ENCODE measurements at places on chromosomes 2 and 18.
A peak's percentile ranks its signal among the peaks of the same experiment; 100 is the strongest.

DNA sequence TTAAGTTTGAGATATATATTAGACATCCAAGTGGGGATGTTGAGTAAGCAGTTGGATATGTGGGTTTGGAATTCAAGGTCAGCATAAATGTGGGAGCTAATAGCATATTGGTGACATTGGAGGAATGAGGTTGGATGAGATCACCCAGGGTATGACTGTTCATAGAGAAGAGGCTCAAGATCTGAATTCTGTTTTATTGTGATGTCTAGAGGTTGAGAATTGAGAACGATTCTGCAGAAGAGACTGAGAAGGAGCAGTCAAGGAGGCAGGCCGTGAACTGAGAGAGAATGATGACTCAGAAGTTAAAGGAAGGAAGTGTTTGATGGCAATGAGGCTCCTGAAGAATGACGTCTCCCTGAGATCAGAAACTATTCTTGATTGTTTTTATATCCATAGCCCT, 5.9 kb downstream of the SERPINB11 start:
- DNase-seq = no peak
- H3K27me3 ChIP-seq = no peaks in the 10 kb centered on the region
- H3K4me1 ChIP-seq = no peaks in the 10 kb centered on the region
- no peak overlapping the region for H3K4me3 ChIP-seq
- H3K27ac ChIP-seq = no peak overlapping the region

GRCh38 chr2:85327160-85327821, 498 bp downstream of the TGOLN2 start:
- peak overlapping the region; percentile 97 for H3K27ac ChIP-seq
- H3K27me3 ChIP-seq = no peaks in the 10 kb centered on the region
- peaks cover 38% of the 10 kb centered on the region for H3K4me1 ChIP-seq
- H3K4me3 ChIP-seq = peak overlapping the region; percentile 94
- no peak for DNase-seq
- H3K36me3 ChIP-seq = peaks cover 24% of the 10 kb centered on the region

GRCh38 chr18:2588666-2589344, 17.4 kb downstream of the NDC80 start:
- no peaks in the 10 kb centered on the region for H3K36me3 ChIP-seq
- DNase-seq = no peak
- no peaks in the 10 kb centered on the region for H3K27me3 ChIP-seq
- peaks cover 14% of the 10 kb centered on the region for H3K4me1 ChIP-seq

DNA sequence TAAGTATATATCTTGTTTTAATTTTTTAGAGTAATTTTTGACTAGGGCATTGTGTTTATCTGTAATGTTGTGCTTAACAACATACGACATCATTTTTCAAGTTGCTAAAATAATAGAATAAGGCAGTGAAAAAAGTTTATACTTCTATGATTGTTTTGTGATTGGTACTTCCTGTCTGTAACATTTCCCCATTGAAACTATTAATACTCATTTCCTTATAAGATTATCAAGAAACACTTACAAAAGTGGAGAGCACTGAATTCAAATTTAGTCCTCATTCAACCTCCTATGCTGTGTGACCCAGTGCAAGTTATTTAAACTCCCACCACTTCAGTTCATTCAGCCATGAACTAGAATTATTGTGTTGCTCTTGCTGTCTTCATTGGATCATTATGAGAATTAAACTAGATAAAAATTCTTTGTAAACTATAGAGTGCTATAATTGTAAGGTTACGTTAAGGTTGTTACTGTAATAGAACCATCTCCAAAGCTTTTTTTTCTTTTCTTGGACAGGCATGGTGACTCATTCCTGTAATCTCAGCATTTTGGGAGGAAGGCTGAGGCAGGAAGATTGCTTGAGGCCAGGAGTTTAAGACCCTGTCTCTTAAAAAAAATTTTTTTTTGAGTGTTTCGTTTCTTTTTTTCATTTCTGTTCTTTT, 2.8 kb downstream of the ETAA1 start:
- peak overlapping the region; percentile 85 for H3K27ac ChIP-seq
- H3K27me3 ChIP-seq = no peaks in the 10 kb centered on the region
- H3K4me1 ChIP-seq = peaks cover 63% of the 10 kb centered on the region
- DNase-seq = no peak

GRCh38 chr2:113776949-113777348, 20.5 kb upstream of the SLC35F5 start:
- H3K27ac ChIP-seq = no peak overlapping the region
- peaks cover 4% of the 10 kb centered on the region for H3K4me1 ChIP-seq
- no peaks in the 10 kb centered on the region for H3K27me3 ChIP-seq
- no peak for DNase-seq

DNA sequence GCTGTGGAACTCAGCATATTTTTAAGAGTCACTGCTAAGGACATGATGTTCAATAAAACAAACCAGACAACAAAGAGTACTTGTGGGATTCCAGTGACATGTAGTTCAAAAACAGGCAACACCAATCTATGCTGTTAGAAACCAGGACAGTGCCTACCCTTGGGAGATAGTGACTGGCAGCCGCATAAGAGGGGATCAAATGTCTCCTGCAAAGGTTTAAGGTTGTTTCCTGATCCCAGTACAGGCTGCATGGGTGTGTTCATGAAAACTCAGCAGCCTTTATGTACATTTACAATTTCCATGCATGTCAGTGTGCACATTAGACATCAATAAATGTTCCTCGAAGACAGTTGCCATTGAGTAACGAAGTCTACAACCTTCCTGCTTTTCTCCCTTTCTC, 183.8 kb downstream of the PID1 start:
- no peaks in the 10 kb centered on the region for H3K4me1 ChIP-seq
- H3K36me3 ChIP-seq = no peaks in the 10 kb centered on the region
- no peaks in the 10 kb centered on the region for H3K27me3 ChIP-seq
- H3K4me3 ChIP-seq = no peak overlapping the region
- no peak overlapping the region for H3K27ac ChIP-seq

- H3K27ac ChIP-seq = no peak overlapping the region
- no peak for DNase-seq
- no peaks in the 10 kb centered on the region for H3K27me3 ChIP-seq
- H3K36me3 ChIP-seq = no peaks in the 10 kb centered on the region
These were observed 85.2 kb downstream of the HS1BP3 start for GRCh38 chr2:20565623-20566236.

GRCh38 chr18:23229472-23229871, 94.2 kb downstream of the CABLES1 start:
- H3K27me3 ChIP-seq = no peaks in the 10 kb centered on the region
- H3K27ac ChIP-seq = peak overlapping the region; percentile 68
- H3K36me3 ChIP-seq = peaks cover 21% of the 10 kb centered on the region
- DNase-seq = no peak
- H3K4me1 ChIP-seq = peaks cover 79% of the 10 kb centered on the region

- H3K4me1 ChIP-seq = peaks cover 16% of the 10 kb centered on the region
- DNase-seq = no peak
- H3K36me3 ChIP-seq = no peaks in the 10 kb centered on the region
These were observed 76.4 kb upstream of the MGAT5 start for GRCh38 chr2:134177351-134177931.

GRCh38 chr2:195675783-195676427, 18.9 kb downstream of the SLC39A10 start:
- H3K27me3 ChIP-seq = no peaks in the 10 kb centered on the region
- DNase-seq = no peak
- peaks cover 18% of the 10 kb centered on the region for H3K36me3 ChIP-seq
- H3K27ac ChIP-seq = no peak overlapping the region

DNA sequence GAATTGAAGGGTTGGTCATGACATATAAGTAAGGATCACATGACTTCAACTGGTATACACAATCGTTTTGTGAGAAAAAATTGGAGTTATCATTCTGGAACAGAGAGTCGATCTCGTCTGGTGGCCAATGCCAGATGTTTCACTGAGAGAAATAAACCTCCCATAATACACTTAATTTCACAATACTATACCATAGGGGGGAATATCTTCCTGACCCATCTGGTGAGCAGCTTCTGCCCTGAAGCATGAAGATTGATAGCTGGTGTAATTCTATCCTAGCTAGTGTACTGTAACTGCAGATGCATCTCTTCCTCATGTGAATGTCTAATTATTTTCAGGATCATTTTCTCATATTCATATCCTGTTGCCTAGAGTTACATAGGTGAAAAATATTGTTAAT, 15.7 kb upstream of the CDH7 start:
- H3K4me3 ChIP-seq = no peak overlapping the region
- H3K27me3 ChIP-seq = no peaks in the 10 kb centered on the region
- H3K27ac ChIP-seq = no peak overlapping the region
- no peaks in the 10 kb centered on the region for H3K4me1 ChIP-seq
- H3K36me3 ChIP-seq = no peaks in the 10 kb centered on the region

- no peak for DNase-seq
- peaks cover 20% of the 10 kb centered on the region for H3K27me3 ChIP-seq
- no peak overlapping the region for H3K4me3 ChIP-seq
- H3K36me3 ChIP-seq = no peaks in the 10 kb centered on the region
These were observed 37.3 kb upstream of the C18orf32 start for GRCh38 chr18:49524349-49524748.

DNA sequence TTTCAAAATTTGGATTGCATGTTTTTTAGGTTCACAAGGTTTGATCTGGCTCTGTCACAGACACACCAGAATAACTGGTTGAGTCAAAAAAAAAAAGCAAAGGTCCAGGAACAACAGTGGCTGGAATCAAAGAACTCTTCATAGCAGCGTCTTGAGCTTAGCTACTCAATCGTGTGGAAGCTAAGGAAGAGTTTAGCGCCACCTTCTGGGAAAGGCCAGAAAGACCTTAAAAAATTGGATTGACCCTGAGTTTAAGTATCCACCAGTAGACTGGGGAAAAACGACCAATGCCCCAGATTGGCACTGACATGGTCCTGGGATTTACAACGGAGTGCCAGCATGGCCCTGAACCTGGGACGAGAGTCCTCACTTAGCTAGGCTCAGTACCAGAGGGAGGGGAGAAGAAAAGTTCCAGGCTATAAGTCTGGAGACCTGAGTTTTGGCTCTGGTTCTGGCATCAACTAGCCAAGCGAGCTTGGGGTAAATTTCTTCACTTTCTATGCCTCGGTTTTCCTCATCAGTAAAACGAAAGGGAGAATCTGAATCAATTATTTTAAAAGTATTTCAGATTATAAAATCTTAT, 71.1 kb upstream of the TFCP2L1 start:
- H3K36me3 ChIP-seq = peaks cover 31% of the 10 kb centered on the region
- no peak overlapping the region for H3K27ac ChIP-seq
- peaks cover 3% of the 10 kb centered on the region for H3K4me1 ChIP-seq

DNA sequence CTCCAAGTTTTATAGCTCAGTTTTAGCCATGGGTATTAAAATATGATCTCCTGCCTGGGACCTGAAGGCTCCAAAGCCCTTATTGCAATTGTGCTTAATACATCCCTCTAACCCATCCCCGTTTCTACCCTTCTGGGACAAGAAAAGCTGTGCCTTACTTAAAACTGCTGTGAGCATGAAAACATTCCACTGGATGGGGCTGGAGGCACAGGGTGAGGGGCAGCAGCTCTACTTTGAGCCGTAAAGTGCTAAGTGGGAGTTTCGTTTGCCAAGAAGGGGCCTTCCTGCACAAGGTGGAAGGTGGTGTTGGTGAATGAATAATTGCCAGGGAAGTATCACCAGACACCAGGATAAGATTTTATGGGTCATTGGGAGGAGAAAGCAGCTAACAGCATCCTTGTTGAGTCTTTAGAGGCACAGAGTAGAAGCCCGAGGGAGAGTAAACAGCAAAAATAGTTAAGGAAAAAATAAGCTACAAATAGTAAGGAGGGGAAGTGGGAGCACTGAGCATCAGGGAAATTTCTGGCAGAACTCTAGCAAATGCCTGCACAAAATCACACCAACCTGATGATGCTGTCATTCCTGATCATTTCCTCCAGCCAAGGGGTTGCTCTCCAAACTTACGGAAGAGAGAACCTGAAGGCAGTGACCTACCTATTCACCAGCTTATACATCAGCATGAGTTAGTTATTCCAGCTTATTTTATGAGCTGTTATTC, 218.4 kb downstream of the MREG start:
- no peak for DNase-seq
- no peaks in the 10 kb centered on the region for H3K27me3 ChIP-seq
- H3K27ac ChIP-seq = peak overlapping the region; percentile 83
- no peak overlapping the region for H3K4me3 ChIP-seq
- H3K4me1 ChIP-seq = peaks cover 83% of the 10 kb centered on the region

DNA sequence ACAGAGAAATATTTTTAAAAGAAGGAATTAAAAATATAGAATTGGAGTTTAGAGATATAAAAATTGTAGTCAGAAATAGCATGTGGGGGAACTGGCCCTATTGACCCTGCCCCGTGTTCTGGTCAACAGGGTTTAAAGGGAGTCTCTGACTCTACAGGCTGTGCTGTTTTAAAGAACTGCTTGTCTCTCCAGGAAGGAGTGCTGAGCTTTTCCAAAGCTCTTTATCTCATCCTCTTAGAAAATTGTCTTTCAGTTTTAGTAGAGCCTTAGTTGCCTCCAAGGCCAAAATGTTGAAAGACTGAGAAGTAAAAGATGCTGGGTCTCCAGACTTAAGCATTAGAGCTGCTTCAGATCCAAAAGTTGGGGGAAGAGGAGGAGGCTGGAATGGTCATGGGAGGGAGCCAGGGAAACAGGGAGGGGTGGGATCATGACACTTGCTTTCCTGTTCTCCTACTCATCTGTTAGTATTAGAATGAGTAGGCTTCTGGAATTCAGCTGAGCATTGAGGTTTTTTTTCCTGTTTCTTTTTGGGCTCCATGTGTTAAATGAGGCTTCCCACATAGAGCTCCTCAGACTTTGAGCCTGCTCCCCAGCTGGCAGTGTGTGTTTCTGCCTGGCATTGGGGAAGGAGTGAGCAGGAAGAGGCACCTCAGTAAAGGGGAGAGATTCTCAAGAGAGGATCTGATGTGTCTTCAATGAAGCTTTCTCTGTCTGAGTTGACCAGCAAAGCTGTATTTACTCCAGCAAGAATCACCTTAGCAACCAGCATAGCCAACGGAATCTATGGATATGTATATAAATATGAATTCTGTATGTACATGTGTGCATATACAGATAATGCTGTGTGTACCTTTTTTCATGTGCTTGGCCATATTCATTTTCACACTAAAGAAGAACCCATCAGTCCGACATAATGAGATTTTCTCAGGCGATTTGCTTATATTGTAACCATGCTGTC, 186.8 kb upstream of the FBXO11 start:
- H3K27ac ChIP-seq = no peak overlapping the region
- peaks cover 10% of the 10 kb centered on the region for H3K4me1 ChIP-seq
- DNase-seq = no peak
- peaks cover 4% of the 10 kb centered on the region for H3K27me3 ChIP-seq
- H3K36me3 ChIP-seq = no peaks in the 10 kb centered on the region

DNA sequence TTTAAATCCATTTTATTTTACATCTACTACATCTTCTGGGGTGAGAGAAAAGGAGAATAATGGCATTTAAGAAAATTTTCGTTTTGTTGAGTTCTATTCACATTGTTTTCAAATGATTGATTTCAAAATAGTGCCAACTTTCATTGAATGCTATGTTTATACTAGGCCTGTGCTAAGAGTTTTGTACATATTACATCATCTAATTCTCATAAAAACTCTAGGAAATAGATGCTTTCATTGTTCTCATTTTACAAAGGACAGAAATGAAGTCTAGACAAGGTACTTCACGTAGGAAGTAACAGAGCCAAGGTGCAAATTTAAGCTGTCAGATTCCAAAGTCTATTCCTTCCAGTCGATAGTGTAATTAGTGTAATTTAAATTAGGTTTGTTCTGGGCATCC, 402.8 kb upstream of the UBE2E3 start:
- no peak overlapping the region for H3K27ac ChIP-seq
- H3K36me3 ChIP-seq = no peaks in the 10 kb centered on the region
- H3K27me3 ChIP-seq = no peaks in the 10 kb centered on the region
- peaks cover 4% of the 10 kb centered on the region for H3K4me1 ChIP-seq
